Immature natural killer cell (primary cell): ENCODE measurements at places on chromosomes 7 and 10.

DNA sequence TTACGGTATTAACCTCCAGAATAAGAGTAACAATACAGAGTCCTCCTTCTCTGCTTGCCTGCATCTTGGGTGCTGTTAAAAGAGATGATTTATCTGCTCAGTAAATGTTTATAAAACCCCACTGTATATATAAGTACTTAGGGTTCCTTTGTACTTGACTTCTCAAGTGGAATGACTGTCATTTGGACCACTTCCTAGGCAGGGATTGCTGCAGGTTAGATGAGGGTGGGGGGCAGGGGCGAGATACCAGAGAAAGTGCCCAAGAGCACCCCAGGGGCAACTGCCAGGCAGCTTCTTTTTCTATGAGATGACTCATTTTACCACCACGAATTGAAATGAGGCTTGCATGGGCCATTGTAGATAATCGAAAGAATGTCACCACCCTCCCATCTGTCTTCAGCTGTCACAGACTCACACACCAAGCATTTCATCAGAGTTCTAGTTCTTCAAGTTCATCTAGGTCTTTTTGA lies 421.9 kb upstream of the GALNT17 start:
- DNase-seq = no peak

GRCh38 chr10:117945651-117946050 lies 101.1 kb downstream of the RAB11FIP2 start:
- DNase-seq = no peak

DNA sequence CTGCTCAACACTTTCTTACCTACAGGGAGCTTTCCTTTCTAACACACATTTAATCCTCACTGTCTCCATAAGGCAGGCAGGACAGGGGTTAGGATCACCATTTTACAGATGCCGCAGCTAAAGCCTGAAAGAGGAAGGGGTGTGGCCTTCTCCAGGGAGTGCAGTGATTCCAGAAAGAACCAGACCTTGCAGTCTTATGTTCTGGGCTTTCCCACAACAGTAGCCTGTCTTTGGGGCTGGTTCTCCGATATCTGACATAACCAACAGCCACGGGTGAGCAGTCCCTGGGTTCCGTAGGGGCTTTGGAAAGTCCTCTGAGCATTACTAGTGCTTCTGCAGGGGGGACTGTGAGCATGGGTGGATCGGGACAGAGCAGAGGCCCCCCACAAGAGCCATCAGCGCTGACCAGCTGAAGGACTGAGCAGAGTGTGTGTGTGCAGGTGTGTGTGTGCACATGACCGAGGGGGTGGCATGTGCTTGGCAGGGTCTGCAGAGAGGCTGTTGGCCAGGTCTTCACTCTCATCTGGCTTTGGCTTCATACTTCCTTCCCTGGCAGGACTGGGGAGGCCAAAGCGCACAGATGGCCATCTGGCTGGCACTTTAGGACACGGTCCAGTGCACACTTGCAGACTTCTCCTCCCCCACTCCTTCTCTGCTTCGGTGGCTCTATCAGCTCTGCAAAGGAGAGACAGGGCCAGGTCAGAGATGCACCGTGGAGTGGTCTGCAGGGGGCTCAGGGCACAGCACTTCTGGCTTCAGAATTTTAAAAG lies 400.3 kb downstream of the RPS24 start:
- DNase-seq = no peak

- DNase-seq = no peak
These were observed at the start of gene BMPR1A for GRCh38 chr10:86756511-86757112. Gene BMPR1A (plus strand): TSS chr10:86756619. CDS start chr10:86876019, 119,400 bp downstream.

GRCh38 chr7:133207687-133208086 lies 45.2 kb upstream of the EXOC4 start:
- DNase-seq = no peak

GRCh38 chr10:108250936-108251620 lies 1086.6 kb upstream of the SORCS1 start:
- no peak for DNase-seq

DNA sequence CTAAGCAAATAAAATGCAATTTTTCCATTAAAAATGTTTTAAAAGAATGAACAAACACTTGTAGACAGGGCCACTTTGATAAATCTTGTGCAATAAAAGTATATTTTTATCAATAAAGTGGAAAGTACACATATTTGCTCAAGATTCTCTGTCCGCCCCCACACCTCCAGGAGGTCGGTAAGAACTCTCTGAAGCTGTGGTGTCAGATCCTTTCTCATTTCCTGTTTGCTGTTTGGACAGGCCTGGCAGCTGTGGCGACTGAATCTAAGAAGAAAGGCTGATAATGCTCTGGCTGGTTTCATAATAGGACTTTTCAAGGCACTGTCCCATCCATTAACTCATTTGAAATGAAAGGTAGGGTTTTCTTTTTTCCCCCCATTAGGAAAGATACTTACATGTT lies 15.3 kb upstream of the ASB4 start:
- DNase-seq = no peak

DNA sequence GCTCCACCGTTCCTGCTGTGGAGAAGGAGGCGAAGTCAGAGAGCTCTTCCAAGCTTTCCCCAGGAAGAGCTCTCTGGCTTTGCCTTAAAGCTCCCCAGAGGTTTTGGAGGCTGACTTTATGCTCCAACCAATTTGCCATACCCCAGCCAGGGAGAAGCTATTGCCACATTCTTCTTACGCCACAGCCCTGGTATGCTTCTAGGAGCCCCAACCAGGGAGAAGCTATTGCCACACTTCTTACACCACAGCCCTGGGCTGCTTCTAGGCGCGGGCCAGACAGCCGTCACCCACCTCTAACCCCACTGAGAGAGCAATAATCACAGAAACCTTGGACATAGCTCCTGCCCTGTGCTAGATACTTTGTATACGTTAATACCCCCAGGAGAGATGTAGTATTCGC lies 951 bp downstream of the ELOVL3 start:
- DNase-seq = no peak

- no peak for DNase-seq
These were observed 38.2 kb downstream of the STK32C start for GRCh38 chr10:132269266-132270230.

DNA sequence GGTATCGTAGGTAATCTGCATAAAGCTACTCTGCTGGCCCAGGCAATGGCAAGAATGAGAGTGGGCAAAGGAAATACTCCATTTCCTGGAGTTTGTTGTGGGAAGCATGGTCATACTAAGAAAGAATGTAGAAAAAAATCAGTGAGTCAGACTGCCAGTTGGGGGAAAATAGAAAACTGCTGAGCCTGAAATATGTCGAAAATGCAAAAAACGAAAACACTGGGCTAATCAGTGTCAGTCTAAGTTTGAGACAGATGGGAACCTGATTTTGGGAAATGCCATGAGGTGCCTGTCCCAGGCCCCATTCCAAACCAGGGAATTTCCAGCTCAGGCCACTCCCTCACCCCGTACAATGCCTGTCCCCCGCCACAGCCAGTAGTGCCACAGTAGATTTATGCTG lies 150.0 kb downstream of the ZNF33B start:
- DNase-seq = no peak

- no peak for DNase-seq
These were observed 322.5 kb upstream of the POM121L12 start for GRCh38 chr7:52712938-52713337.

DNA sequence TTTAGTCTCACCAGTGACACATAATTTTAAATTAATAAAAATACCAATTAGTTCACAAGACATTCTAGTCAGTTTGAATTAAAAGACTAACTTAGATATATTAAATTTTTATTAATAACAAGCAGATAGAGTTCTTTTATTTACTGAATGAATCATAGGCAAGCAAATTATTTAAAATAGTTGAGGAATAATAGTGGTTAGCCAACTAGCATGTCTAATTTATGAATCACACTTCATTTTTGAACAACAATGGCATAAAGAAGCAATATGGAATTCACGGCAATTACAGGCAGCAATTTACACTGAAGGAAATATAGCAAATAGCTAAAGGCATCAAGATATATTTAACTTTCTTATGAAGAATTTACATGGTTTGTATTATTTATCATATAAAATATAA lies 187.0 kb upstream of the SLC26A5 start:
- no peak for DNase-seq

DNA sequence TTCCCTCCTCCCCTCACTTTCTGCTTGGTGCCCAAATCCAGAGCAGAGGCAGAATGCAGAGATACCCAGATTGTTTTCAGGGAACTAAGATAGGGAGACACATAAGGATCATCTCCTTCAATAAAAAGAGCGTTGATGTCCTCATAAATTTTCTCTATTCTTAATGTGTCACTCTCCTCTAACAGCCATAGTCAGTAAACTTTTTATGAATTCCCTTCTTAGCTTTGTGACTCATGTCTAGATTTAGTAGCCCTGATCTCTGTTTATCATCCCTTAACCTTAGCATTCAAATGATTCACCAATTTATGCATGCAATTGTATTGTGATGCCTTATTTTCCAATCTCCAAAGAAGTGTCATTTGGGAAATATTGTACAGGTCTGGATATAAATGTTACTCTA lies 995.5 kb upstream of the C7orf33 start:
- no peak for DNase-seq

GRCh38 chr7:50467817-50468610 lies 17.9 kb upstream of the FIGNL1 start:
- peak; percentile 65 for DNase-seq

DNA sequence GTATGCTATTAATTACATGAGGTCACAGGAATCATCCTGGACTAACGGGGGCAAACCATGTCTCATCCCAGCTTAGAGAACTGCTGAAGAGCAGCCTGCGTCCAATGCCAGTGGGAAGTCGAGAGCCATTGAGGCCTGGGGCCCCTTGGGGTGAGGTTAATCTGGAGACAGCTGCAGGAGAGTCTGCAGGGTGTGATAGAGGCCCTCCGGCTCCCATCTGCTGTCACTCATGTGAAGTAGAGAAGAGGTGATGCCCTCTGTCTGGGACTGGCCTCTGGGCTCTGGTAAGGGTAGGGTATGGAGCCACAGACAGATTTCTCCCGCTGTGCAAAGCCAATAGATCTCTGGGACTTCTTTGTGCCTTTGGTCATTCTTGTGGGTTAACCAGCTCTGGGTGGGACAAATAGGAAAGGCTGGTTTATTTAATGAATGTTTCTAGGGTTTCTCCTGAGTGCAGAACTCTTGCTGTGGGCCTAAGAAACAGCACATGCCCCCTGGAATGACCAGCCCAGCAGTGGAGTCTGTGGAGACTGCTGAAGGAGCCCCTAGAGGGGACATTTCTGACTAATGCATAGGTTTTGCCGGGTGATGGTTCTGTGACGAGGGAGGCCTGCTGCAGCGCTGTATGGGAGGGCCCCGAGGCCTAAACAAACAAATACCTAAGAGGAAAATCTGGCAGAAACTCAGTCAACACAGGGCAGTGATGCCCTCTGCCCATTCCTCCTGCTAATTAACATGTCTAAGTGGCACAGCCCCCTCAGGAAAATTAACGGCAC lies 34.5 kb downstream of the CRHR2 start:
- no peak for DNase-seq

GRCh38 chr7:50502001-50502684 lies 52.0 kb upstream of the FIGNL1 start:
- DNase-seq = no peak

GRCh38 chr10:58641095-58641531 lies 128.4 kb downstream of the BICC1 start:
- no peak for DNase-seq

DNA sequence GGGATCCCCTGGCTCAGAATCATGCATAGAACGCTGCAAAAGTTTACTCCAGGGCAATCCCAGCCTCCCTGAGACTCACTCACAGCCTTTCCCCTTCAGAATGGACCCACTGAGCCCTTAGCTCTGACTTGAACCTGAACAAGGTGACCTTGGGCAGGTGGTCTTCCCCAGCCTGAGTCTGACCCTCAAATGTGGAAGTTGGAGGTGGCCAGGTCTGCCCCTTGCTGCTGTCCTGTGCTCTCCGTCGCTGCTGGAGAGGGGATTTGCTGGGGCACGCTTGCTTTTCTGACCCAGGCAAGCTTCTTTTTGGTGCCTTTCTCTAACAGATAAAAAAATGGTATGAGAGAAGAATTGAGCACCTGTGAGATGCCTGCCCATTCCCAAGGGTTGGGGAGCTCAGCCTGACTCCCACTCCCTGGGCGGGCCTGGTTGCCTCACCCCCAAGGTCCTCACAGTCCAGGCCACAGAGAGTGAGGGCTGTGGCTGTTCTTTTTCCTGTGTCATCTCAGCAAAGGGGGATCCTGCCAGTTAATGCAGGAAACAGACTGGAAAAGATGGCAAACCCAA lies 46.6 kb upstream of the IGFBP3 start:
- DNase-seq = no peak

GRCh38 chr10:132145002-132145401 lies 41.7 kb upstream of the DPYSL4 start:
- DNase-seq = no peak

GRCh38 chr10:128048819-128049210 lies 77.4 kb downstream of the MKI67 start:
- DNase-seq = no peak

DNA sequence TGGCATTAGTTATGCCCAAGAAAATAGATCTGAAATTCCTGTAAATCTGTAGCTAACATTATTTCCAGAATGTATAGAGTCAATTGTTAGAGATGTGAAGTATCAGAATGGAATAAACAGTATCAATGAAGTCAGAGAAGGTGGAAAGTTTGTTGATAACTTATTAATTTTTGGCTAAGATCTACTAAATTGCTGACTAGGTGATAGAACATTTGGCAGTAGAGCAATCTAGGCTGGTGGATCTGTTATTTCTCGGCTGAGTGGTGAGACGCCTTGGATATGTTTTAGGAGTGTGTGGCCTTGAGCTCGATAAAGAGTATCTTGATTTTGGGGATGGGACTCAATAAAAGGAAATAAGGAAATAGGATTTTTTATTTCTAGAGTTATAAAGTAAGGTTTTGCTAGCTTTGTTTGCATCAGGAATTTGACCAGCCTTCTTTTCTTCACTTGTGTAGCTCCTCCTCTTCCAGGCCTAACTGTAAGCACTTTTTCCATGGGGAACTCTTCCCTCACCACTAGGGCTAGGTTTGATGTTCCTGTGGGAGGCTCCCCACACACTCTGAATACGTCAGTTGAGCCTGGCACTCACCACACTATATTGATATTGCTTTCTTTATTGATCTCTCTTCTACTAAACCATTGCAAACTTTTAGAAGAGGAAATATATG lies 86.8 kb upstream of the CSTF2T start:
- DNase-seq = no peak

GRCh38 chr7:4009211-4010060 lies 672.7 kb upstream of the FOXK1 start:
- DNase-seq = no peak

DNA sequence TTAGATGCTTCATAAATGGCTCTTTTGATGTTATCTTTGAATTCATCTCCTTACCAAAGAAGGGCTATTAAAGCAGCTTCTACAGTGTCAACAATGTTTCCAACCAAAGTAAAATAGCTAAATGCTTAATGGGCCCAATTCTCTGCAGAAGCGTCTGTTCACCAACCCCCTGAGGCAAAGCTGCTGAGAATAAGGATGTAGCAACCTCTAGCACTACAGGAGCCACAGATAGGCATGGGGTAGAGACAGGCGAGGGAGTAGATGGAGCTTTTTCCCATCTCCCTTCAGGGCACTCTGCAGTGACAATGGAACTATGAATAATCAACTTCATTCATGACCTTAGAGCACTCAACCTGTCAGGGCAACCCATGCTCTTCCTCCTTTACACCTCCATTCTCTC lies 134.1 kb downstream of the FZD1 start:
- no peak for DNase-seq

GRCh38 chr10:22978918-22979317 lies 51.1 kb downstream of the ARMC3 start:
- no peak for DNase-seq

GRCh38 chr10:114678820-114679219 lies 20.7 kb upstream of the ABLIM1 start:
- DNase-seq = no peak
